ENCODE measurements at places on chromosomes 16 and 17.
A peak's percentile ranks its signal among the peaks of the same experiment; 100 is the strongest.

DNA sequence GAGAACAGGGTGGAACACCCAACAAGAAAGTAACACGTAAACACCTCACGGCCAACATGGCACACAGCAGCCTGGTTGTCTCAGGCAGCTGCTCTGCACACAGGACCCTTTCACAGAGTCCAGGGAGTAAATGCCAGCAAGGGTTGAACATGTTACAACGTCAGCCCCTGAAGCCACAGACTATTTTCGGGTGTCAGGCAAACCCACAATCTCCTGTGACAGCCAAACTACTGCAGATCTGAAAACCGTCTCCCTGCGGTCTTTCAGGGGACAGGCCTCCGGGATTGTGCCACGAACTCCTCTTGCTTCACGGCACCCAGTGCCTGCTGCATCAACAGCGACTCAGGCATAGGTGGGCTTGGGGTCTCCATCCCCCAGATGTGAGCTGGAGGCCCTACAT is 127.7 kb downstream of the XYLT1 start:
- no peak for DNase-seq
- no peaks in the 10 kb centered on the region for H3K27me3 ChIP-seq
- no peak overlapping the region for H3K4me3 ChIP-seq
- peaks cover 7% of the 10 kb centered on the region for H3K4me1 ChIP-seq

- peak overlapping the region; percentile 53 for H3K4me3 ChIP-seq
- H3K4me1 ChIP-seq, result peaks cover 6% of the 10 kb centered on the region
- no peaks in the 10 kb centered on the region for H3K36me3 ChIP-seq
Measured at GRCh38 chr16:89827383-89828198, 684 bp upstream of the SPIRE2 start.

- no peaks in the 10 kb centered on the region for H3K4me1 ChIP-seq
- no peak overlapping the region for H3K4me3 ChIP-seq
- no peaks in the 10 kb centered on the region for H3K27me3 ChIP-seq
- H3K36me3 ChIP-seq, result no peaks in the 10 kb centered on the region
- DNase-seq, result no peak
Measured at GRCh38 chr16:78543023-78543422, 443.6 kb downstream of the WWOX start.

GRCh38 chr16:20610211-20610891 is 34.2 kb upstream of the ACSM2B start:
- no peaks in the 10 kb centered on the region for H3K36me3 ChIP-seq
- H3K27me3 ChIP-seq, result no peaks in the 10 kb centered on the region
- no peak overlapping the region for H3K27ac ChIP-seq
- no peak overlapping the region for H3K4me3 ChIP-seq
- no peak for DNase-seq
- no peaks in the 10 kb centered on the region for H3K4me1 ChIP-seq

- no peaks in the 10 kb centered on the region for H3K4me1 ChIP-seq
- no peak overlapping the region for H3K27ac ChIP-seq
- H3K4me3 ChIP-seq, result no peak overlapping the region
- peaks cover 13% of the 10 kb centered on the region for H3K27me3 ChIP-seq
- no peaks in the 10 kb centered on the region for H3K36me3 ChIP-seq
Measured at GRCh38 chr17:59345476-59345875, 14.0 kb downstream of the YPEL2 start.

DNA sequence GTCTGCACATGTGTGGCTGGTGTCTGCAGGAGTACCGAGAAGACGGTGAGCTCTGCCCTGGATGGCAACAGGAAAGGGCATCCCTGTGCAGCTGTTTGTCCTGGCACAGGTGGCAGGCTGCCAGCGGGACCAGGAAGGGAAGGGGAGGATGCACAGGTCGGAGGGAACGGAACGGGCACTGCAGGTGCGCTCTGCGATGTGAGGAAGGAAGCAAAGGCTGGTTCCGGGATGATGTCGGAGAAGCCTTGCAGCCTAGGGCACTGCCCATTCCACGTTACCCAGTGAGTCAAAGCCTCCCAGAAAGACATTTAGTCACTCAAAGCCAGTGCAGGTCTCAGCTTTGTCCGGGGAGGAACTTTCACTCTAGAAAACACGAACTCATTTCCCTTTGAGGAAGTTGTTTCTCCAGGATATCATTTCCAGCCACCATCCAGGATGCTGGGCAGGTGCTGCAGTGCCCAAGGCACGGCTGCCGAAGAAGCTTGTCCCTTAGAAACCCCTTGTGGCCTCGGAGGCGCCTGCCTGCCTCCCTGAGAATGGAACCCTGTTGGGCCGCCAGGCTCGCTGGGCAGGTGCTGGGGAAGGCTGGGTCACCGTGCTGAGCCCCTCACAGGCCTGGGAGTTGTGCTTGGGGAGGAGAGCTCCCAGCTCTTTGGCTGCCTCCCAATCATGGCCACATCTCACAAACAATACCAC is 4.5 kb upstream of the TMEM235 start:
- peaks cover 11% of the 10 kb centered on the region for H3K27me3 ChIP-seq
- no peaks in the 10 kb centered on the region for H3K4me1 ChIP-seq
- H3K4me3 ChIP-seq, result no peak overlapping the region
- no peak overlapping the region for H3K27ac ChIP-seq

- H3K4me3 ChIP-seq, result no peak overlapping the region
- no peaks in the 10 kb centered on the region for H3K4me1 ChIP-seq
- no peak overlapping the region for H3K27ac ChIP-seq
- DNase-seq, result no peak
- H3K27me3 ChIP-seq, result no peaks in the 10 kb centered on the region
- H3K36me3 ChIP-seq, result no peaks in the 10 kb centered on the region
Measured at GRCh38 chr17:54028986-54029580, 206.4 kb downstream of the KIF2B start.

DNA sequence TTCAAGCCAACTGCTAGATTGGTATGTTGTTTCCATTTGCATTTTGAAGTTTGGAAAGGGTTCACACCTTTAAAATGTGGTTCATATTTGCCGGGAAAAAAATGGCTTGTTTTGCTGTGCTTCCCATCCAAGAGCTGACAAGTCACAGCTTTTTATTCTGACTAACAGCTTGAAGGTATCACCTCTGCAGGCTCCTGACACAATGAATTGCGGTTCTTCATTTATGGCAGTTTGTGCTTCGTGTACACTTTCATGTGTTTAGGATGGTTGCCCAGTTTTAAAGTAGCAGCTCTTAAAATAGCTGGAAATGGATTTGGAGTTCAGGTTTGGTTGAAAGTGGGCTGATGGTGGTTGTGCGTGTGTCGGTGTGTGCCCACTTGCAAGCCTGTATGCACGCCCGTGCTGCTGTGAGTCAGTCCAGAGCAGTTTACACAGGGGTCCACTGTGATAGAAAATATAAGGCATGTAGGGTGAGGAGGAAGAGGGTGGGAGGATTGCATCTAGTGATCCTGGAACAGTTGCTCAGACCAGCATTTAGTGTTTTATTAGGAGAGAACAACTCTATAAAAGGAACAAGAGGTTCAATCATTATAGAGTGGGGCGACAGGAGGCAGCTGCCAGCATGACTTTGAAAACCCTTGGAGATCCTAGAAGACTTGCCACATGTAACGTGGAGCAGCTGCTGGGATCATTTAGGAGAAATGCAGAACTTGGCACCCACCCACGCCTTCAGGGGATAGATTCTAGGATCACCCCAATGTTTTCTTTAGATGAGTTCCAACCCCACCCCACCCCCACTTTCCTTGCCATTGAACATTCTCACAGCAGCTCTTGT is 108.0 kb upstream of the TBX2 start:
- no peak overlapping the region for H3K4me3 ChIP-seq
- DNase-seq, result no peak
- H3K36me3 ChIP-seq, result no peaks in the 10 kb centered on the region
- H3K27me3 ChIP-seq, result no peaks in the 10 kb centered on the region

DNA sequence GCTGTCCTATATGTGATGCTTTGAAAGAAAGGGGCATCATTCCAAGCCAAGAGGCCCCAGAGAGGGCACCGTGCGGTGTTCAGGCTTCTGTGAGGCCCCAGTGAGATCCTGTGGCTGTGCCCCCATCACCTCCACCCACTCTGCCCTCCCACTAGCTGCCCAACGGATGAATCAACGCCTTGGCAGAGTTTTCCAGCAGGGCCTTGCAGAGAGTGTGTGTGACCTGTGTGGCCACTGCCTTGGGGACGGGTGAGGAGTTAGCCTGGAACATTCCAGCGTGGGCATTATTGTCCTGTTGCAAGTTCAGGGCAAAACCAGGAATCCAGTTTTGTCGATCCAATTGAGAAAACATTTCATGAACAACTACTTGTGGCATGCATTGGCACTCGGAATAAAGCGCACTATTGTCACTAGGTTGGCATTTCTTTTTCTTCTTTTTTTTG is 53.7 kb downstream of the SF3B3 start:
- peaks cover 15% of the 10 kb centered on the region for H3K36me3 ChIP-seq
- no peak overlapping the region for H3K27ac ChIP-seq
- DNase-seq, result peak; percentile 71
- no peak overlapping the region for H3K4me3 ChIP-seq
- H3K27me3 ChIP-seq, result no peaks in the 10 kb centered on the region

DNA sequence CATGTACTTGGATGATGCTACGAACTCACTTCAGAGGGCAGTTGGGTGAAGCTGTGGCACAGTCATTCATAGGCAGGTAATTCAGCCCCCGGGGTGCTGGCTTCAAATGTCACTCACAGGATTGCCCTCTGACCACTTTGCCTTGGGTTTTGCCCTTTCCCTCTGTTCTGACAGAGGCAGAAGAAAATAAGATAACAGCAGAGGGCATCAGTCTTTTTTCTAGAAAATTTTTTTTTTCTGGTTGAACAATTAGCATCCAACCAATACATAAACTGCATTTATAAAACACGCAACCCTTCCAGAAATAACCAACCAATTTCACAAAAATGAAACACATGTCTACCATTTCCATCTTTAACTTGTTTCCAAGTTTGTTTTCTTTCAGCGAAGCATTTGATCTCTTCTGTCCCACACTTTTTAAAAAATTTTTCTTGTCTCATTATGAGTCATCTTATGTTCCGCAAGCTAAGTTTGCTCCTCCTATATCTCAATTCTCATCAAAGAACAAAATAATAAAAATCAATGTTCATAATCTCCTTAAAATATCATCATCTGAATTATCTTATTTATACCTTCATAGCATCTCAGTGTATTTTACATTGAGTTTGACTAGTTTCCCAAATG is 15.6 kb downstream of the NACA2 start:
- H3K27me3 ChIP-seq, result peaks cover 9% of the 10 kb centered on the region
- H3K4me1 ChIP-seq, result no peaks in the 10 kb centered on the region
- H3K27ac ChIP-seq, result no peak overlapping the region
- H3K4me3 ChIP-seq, result no peak overlapping the region
- no peak for DNase-seq

- H3K36me3 ChIP-seq, result no peaks in the 10 kb centered on the region
- no peaks in the 10 kb centered on the region for H3K4me1 ChIP-seq
- H3K27me3 ChIP-seq, result peaks cover 27% of the 10 kb centered on the region
- H3K27ac ChIP-seq, result no peak overlapping the region
- H3K4me3 ChIP-seq, result no peak overlapping the region
- no peak for DNase-seq
Measured at GRCh38 chr16:25690552-25691143, 1.1 kb upstream of the HS3ST4 start.

DNA sequence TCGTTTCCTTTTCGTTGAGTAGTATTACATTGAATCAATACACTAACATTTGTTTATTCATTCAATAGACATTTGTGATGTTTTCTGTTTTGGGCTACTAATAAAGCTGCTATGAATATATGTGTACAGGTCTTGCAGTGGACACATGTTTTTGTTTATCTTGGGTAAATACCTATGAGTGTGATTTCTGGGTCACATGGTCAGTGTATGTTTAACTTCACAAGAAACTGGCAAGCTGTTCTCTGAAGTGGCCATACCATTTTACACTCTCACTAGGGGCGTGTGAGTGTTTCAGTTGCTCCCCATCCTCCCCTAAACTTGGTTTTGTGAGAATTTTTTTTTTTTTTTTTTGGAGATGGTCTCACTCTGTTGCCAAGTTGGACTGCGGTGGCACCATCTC is 35.0 kb downstream of the PKD1L3 start:
- H3K4me1 ChIP-seq, result no peaks in the 10 kb centered on the region
- no peak overlapping the region for H3K27ac ChIP-seq

GRCh38 chr16:4769306-4769638 is 2.3 kb upstream of the ZNF500 start:
- no peaks in the 10 kb centered on the region for H3K36me3 ChIP-seq
- no peak overlapping the region for H3K27ac ChIP-seq
- peaks cover 7% of the 10 kb centered on the region for H3K4me1 ChIP-seq
- DNase-seq, result no peak

DNA sequence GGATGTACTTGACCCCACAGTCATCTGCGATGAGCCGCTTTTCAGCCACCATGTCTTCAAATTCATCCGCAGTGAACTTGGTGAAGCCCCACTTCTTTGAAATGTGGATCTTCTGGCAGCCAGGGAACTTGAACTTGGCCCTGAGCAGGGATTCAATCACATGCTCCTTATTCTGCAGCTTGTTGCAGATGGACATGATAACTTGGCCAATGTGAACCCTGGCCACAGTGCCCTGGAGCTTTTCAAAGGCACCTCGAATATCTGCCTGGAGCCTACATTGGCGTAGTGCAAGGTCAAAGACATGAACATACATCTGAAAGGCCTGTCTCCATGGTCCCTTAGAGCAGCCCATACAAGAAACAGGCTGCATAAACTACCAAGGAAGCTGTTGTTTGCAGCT is 1.8 kb upstream of the TENT4B start:
- no peak overlapping the region for H3K4me3 ChIP-seq
- no peak overlapping the region for H3K27ac ChIP-seq
- H3K36me3 ChIP-seq, result no peaks in the 10 kb centered on the region

DNA sequence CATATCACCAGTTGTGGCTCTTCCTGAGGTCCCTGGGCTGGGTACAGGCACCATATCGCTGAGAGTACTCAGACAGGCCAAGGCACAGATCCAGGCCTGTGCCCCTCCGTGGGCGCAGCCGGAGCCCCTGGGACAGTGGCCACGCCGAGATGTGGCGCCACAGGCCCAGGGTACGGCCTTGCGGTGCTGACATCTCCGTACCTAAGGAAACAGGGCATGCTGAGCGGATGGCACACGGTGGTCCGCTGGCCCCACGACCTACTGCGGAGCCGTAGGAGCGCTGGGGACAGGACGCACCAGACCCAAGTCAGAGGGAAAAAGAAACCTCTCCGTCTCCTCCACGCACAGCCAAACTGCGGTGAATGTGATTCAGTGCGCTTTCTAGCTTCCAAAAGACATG is 26.5 kb downstream of the NDUFAF8 start:
- no peaks in the 10 kb centered on the region for H3K27me3 ChIP-seq
- no peak for DNase-seq
- no peaks in the 10 kb centered on the region for H3K4me1 ChIP-seq
- H3K27ac ChIP-seq, result no peak overlapping the region

GRCh38 chr16:67216612-67217490 is 10.1 kb upstream of the TMEM208 start:
- no peak for DNase-seq
- no peak overlapping the region for H3K4me3 ChIP-seq
- H3K4me1 ChIP-seq, result no peaks in the 10 kb centered on the region
- no peaks in the 10 kb centered on the region for H3K27me3 ChIP-seq

DNA sequence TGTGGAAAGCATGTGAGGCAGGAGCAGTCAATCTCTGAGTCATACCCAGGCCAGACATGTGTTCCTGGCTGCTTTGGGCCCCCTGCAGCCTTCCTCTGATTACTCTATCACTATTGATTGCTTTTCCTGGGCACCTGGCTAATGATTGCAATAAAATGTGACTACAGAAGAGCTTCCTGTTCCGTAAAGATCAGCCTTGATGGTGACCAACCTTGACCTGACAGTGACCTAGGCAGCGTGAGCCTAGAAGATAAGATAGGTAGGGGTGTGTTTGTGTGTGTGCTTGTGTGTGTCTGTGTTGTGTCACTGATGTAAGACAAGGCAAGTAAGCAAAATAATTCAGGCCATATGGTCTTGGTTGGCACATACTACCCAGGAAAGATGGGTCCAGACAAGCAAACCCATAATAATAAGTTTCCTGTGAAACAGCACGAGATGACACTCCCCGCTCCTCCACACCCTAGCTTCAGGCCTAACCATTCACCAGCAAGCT is 367.7 kb upstream of the CDH11 start:
- no peak overlapping the region for H3K27ac ChIP-seq
- no peaks in the 10 kb centered on the region for H3K27me3 ChIP-seq

Data from astrocyte (in vitro differentiated cells and primary cell).